ENCODE measurements at places on chromosomes 1 and 21.

- no peak for DNase-seq
- no peak overlapping the region for H3K4me3 ChIP-seq
- no peak overlapping the region for H3K27ac ChIP-seq
- peaks cover 25% of the 10 kb centered on the region for H3K4me1 ChIP-seq
- peaks cover 8% of the 10 kb centered on the region for H3K27me3 ChIP-seq
These were observed 24.0 kb downstream of the TENT5C start for GRCh38 chr1:117629625-117630422.

DNA sequence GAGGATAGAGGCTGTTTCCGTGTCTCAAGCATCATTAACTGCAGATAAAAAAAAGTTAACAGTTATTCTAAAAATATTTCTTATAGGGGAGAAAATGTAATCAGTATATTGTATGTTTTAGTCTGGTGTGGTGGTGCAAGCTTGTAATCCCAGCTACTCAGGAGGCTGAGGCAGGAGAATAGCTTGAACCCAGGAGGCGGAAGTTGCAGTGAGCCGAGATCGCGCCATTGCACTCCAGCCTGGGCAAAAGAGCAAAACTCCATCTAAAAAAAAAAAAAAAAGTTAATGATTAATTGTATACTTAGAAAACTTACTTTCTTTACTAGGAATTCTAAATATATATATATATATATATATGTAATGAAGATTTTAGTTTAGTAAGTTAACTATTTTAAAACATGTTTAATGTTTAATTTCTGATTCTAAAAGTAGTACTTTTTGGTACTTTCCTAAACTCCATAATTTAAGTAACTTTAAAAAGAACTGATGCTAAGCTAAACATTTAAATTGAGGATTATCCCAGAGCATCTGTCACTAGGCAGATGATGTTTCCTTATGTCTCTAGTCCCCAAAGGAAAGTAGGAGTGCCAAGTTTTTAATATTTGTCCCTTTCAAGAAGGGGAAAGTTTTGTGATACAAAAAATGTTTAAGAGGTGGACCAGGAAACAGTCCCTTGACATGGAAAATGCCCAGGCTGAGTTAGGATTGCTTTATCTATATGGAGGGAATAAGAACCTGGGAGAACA, 66.3 kb downstream of the DYRK1A start:
- peaks cover 23% of the 10 kb centered on the region for H3K36me3 ChIP-seq
- H3K27ac ChIP-seq = no peak overlapping the region
- peaks cover 35% of the 10 kb centered on the region for H3K4me1 ChIP-seq
- H3K27me3 ChIP-seq = no peaks in the 10 kb centered on the region
- DNase-seq = no peak

DNA sequence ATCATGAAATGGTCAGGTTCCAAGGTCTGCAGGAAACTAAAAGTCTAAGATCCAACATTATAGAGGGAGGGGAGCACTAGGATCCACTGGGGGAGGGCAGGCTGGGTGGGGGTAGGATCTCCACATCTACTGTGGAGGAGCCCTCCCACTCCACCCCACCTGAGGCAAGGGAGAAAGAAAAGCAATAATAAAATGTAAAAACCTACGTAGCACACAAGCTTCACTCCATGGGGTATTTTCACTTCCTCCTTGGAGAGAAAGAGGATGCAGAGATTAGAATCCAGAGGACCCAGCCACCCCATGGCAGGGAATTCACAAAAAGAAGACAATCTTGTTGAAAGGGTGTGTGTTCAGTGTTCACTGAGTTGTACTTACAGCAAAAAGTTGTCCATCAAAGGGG, 14.4 kb downstream of the SPOCD1 start:
- peaks cover 11% of the 10 kb centered on the region for H3K27me3 ChIP-seq
- no peak for DNase-seq
- H3K27ac ChIP-seq = no peak overlapping the region
- H3K4me3 ChIP-seq = no peak overlapping the region

DNA sequence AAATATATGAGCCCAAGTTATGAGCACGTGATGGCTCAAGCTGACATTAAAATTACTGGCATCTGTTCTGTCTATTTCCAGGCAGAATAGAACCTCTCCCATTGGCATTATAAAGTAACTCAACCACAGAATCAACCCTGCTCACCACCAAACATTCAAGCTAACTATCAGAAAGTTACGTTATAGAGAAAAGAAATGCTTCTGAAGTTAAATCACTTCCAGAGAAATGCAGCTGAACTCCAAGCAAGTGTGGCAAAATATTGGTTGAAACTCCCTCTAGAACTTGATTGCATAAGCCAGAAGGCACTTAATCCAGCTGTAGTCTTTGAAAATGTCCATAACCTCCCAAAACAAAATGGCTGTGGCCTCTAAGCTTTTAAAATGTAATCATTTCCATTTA, 36.2 kb upstream of the UBE2U start:
- H3K36me3 ChIP-seq = no peaks in the 10 kb centered on the region
- no peak for DNase-seq
- peaks cover 12% of the 10 kb centered on the region for H3K4me1 ChIP-seq

- H3K4me3 ChIP-seq = peak within 1 kb of the TSS; percentile 34
- peak within 1 kb of the TSS; percentile 6 for H3K27ac ChIP-seq
- DNase-seq = no peak
- H3K4me1 ChIP-seq = peaks cover 13% of the 10 kb centered on the region
- peaks cover 84% of the 10 kb centered on the region for H3K27me3 ChIP-seq
These were observed at the start of gene NES for GRCh38 chr1:156676820-156677615. TSS of gene NES (minus strand) at chr1:156677407. CDS start at chr1:156677264, 143 bp downstream.

- no peak overlapping the region for H3K4me3 ChIP-seq
- no peaks in the 10 kb centered on the region for H3K36me3 ChIP-seq
- no peaks in the 10 kb centered on the region for H3K27me3 ChIP-seq
- no peak overlapping the region for H3K27ac ChIP-seq
These were observed 201.1 kb downstream of the OMA1 start for GRCh38 chr1:58345215-58346035.

- H3K36me3 ChIP-seq = peaks cover 10% of the 10 kb centered on the region
- peaks cover 44% of the 10 kb centered on the region for H3K4me1 ChIP-seq
- H3K27me3 ChIP-seq = no peaks in the 10 kb centered on the region
- H3K27ac ChIP-seq = peak overlapping the region; percentile 93
- no peak for DNase-seq
These were observed 624 bp downstream of the KIFAP3 start for GRCh38 chr1:170073893-170074249.

DNA sequence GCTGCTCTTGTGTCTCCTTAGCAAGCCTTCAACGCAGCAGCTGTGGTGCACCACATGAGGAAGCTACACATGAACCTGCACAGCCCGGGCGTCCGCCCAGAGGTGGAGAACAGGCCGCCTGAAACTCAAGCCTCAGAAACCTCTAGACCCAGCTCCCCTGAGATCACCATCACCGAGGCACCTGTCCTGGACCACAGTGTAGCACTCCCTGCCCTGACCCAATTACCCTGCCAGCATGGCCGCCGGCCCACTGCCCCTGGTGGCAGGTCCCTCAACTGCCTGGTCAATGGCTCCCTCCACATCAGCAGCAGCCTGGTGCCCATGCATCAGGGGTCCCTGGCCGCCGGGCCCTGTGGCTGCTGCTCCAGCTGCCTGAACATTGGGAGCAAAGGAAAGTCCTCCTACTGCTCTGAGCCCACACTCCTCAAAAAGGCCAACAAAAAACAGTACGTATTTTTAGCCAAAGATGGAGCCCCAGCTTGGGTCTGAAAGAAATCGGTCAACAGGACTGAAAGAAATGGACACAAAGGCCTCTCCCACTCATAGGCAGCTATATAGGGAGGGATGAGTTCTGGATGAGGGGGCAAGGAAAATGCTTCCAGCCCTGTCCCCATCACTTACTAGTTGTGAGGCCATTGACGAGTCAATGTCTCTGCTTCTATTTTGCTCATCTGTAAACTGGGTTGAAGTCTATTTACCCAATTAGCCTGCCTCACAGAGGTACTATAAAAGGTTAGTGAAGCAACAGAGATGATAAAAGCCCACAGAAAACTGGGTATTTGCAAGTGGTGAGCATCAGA, 28.5 kb downstream of the CAMK1G start:
- peaks cover 10% of the 10 kb centered on the region for H3K4me1 ChIP-seq
- no peak overlapping the region for H3K4me3 ChIP-seq
- H3K36me3 ChIP-seq = peaks cover 15% of the 10 kb centered on the region
- H3K27ac ChIP-seq = no peak overlapping the region
- H3K27me3 ChIP-seq = no peaks in the 10 kb centered on the region

DNA sequence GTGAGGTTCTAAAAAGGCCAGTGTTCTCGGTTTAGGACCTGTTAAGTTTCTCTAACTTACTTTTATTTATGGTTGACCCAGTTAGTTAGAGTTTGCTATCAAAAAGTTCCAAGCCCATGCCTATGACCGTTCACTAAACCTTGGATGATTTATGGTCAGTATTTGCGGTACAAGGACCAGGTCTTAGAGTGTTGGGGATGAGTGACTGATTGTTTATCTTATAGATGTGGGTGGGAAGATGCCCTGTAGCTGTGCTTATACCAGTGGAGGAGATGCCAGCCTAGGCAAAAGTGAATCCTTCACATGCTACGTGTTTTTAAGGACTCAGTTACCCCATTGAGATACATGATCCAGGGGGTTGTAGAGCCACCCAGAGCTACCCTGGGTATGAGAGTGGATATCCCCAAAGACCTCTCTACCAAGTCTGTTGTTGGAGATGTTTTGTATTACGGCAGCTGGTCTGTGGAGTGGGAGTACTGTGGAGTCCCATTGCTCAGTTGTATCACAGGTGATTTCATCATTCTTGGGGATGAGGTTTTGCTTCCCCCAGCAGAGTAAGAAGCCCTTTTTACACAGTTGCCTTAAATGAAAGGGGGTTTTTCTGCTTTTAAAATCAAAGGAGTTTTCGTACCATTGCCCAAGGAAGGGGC, 2.1 kb downstream of the SLC22A15 start:
- H3K27me3 ChIP-seq = peaks cover 61% of the 10 kb centered on the region
- no peak overlapping the region for H3K27ac ChIP-seq
- DNase-seq = no peak
- H3K36me3 ChIP-seq = no peaks in the 10 kb centered on the region

DNA sequence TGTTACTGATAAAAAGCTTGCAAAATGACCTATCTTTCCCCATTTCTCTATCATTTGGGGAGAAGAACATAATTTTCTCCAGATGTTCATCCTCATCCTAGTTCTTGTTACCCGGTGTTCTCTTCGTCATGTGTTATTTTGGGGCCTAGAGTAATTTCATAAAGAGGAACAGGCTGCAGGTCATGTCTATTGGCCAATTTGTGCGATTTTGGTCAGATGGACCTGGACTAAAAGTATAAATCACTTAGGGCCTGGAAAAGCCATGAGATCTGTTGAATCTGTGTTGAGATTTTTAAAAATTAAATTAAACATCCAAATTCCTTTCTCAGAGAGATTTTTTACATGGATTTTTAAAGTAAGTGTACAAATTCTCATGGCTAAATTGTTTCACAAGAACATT, 241.3 kb upstream of the PLXNA2 start:
- H3K27me3 ChIP-seq = no peaks in the 10 kb centered on the region
- H3K36me3 ChIP-seq = no peaks in the 10 kb centered on the region
- no peak overlapping the region for H3K4me3 ChIP-seq
- DNase-seq = no peak

Measured in activated CD4-positive, alpha-beta T cell treated with anti-CD3 and anti-CD28 coated beads, Interleukin-2, amount 10 ng/mL, durations not matched to agents 24 days and 14 days (primary cell).